Nucleus accumbens (tissue), 56 donors: ENCODE measurements at places on chromosomes 3 and 15.

GRCh38 chr3:65436580-65436979 lies 602.1 kb downstream of the MAGI1 start:
- no peak for DNase-seq

GRCh38 chr3:133404920-133405319 lies 5.1 kb downstream of the BFSP2 start:
- no peak for DNase-seq

DNA sequence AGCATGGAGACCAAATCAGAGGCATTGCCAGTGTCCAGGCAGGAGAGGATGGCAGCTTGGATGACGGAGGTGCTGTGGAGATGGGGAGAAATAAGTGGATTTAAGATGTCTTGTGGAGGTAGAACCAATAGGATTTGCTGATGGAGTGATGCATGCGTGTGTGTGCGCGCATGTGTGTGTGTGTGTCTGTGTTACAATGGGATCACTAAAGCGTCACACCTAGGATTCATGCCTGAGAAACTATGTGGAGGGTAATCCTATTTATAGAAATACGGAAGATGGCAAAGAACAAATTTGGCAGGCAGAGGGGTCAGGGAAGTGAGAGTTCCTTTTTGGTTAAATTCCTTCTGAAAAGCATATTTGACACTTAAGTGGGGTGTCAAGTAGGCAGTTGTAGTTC lies 64.8 kb upstream of the ARL8B start:
- no peak for DNase-seq

DNA sequence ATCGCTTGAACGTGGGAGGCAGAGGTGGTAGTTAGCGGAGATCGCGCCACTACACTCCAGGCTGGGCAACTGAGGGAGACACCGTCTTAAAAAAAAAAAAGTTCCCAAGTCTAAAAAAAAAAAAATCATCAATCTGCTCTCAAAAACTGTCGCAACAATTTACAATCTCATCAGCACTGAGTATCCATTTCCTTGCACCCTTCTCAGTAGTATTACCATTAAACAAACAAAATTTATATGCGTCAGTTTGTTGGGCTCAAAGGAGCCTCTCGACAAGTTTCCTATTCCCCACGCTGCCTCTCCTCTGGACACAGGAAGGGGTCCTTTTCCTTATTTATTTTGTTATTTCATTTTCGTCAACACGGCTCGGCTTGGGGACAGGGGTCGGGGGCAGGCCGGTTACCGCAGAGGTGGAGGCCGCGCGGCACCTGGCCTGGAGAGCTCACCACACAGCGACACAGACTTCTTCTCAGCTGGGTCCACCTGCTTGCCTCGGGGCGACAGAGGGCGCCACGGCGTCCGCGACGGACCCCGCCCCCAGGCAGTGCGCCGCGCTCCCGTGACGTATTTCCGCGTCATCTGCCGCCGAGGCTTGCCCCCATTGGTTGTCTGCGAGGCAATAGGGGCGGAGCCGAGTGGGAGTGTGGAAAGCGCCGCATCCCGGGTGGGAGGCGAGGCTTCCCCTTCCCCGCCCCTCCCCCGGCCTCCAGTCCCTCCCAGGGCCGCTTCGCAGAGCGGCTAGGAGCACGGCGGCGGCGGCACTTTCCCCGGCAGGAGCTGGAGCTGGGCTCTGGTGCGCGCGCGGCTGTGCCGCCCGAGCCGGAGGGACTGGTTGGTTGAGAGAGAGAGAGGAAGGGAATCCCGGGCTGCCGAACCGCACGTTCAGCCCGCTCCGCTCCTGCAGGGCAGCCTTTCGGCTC lies at the start of gene MAP2K1:
TSS of gene MAP2K1 (plus strand) at position 709 of the 920 bp plus-strand sequence. CDS start 436 bp downstream, outside the sequence.
- peak; percentile 96 for DNase-seq

GRCh38 chr3:168102735-168103410 lies 7.1 kb upstream of the GOLIM4 start:
- no peak for DNase-seq

DNA sequence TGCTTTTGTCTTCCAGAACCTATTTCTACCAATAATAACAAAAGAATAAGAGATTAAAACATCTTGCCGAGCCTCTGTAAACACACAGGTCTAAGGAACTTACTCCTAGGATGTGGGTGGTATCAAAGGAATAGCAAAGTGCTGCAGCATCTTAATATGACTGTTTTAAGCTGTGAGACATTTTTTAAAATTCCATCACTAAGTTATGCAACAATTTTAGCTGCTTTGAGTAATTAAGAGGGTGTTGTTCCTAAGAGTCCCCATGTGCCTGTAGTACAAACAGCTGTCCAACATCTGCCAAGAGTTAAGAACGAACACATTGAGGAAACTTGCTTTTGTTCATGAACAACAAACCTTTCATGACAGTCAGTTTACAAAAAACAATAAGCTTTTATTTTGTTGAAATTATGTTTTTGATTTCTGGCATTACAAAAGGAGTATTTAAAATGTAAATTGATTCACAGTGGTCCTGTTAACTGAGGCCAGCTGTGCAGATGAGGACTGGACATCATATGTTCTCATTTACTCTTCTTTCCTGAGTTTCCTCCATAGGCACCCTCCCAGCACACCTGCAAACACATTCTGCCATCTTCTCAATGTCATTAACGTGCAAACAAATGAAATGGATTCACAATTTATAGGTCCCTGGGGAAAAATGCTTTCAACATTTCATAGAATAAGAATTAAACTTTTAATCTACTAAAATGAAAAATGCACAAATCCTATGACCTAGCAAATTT lies 337.3 kb upstream of the ARHGEF26 start:
- DNase-seq: no peak

GRCh38 chr15:90360746-90361145 lies 8.7 kb downstream of the ZNF774 start:
- DNase-seq: no peak

- no peak for DNase-seq
Measured at GRCh38 chr15:34691034-34691433, 63.8 kb downstream of the GJD2 start.

- DNase-seq: no peak
Measured at GRCh38 chr3:129415830-129416229, 12.6 kb downstream of the EFCAB12 start.

GRCh38 chr15:58440158-58440910 lies 8.5 kb downstream of the LIPC start:
- DNase-seq: no peak

GRCh38 chr15:27757052-27757451 lies 342.1 kb downstream of the OCA2 start:
- no peak for DNase-seq

- DNase-seq: no peak
Measured at GRCh38 chr3:58285334-58285733, 20.7 kb upstream of the RPP14 start.
